AML-193 (cell line): ENCODE measurements at places on chromosomes 12 and 14.

DNA sequence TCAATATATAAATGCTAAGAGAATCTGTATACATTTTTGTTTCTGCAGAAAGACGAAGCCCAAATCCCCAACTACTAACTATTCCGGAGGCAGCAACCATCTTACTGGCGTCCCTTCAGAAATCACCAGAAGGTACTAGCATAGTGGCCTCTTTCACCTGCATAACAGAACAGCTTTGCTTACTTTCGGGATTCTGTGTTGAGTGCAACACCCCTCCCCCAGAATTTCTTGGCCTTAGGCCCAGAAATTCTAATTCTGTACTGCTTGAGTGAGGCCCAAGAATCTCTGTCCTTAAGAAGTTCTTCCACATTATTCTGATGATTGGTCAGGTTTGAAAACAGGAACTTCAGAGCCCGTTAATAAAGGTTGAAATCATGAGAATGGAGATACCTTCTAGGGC lies 2.9 kb downstream of the SPX start:
- no peak for DNase-seq

DNA sequence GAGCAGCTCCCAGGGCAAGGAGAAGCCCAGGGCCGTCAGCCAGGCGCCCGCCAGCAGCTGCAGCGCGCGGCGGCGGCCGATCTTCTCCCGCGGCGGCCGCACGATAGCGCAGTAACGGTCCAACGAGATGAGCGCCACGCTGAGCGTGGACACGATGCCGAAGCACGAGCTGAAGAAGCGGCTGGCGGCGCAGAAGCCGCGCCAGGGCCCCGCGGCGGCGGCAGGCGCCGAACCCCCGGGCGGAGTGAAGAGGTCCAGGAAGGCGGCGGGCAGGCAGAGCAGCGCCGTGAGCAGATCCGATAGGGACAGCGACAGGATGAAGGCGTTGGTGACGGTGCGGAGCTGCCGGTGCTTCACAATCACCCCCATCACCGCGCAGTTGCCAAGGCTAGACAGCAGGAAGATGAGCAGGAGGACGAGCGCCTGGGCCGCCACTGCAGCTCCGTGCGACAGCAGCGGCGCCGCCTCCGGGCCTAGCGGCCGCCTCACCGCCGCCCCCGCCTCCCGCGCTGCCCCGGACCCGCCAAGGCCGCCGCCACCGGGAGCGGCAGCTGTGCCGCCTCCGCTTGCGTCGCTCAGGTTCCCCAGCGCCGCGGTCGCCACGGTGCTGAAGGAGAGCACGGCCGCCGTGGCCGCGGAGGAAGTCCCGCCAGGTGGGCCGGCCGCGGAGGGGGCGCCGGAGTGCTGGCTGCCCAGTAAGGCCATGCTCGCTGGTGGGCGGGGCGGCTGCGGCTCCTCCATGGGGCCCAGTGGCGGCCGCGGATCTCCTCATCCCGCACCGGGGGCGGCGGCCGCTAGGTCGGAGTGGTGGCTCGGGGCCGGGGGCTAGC lies 479 bp downstream of the GPR135 start:
- no peak for DNase-seq

- DNase-seq = no peak
These were observed 54.7 kb upstream of the GTF2A1 start for GRCh38 chr14:81275305-81276072.

DNA sequence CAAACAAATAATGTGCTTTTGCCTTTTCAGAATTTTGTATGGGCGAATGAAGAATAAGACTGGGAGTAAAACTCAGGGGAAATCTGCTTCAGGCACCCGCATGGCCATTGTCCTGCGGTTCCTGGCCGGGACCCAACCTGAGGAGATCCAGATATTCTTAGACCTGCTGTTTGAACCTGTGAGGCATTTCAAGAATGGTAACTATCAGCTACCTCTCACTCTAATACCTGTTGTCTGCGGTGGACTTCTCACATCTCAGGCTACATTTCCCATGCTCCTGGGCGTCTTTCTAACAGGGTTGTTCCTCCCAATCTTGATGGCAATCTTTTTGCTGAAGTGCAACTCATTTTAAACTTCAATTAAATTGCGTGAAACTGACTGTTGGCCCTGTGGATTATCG lies 47.1 kb downstream of the UTP20 start:
- no peak for DNase-seq

DNA sequence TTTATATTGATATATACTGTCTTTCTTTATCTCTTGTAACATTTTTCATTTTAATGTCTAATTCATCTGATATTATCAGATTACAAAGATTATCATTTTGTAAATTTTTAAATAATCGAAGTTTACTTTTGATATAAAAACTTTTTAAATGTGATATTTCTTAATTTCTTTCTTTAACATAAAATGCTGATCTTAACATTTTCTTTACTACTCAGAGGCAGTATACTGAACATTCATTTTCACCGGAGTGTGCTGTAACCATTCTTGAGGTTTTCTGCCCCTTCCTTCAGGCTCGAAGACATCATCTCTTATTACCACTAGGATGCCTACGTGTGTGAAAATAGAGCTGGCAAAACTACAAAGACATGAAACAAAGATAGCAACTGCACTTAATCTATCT lies 186.9 kb downstream of the DIO2 start:
- DNase-seq = no peak

DNA sequence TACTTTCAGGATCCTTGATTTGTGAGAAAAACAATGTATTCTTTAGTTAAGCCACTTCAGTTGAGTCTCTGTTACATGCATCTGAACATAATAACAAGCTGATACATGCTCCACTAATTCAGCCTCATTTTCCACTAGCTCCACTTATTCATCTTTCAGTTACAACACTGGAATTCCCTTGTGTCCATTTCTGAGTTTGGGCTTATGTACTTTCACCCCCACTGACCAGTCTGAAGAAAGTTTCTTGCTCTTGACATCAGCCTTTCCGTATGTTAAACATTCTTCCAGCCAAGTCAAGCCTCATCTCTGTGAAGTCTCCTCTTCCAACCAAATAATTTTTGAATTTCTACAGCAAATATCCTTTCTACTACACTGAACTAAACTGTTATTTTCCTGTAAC lies 592.5 kb upstream of the NOVA1 start:
- no peak for DNase-seq

GRCh38 chr12:77591959-77592743 lies 238.5 kb upstream of the NAV3 start:
- no peak for DNase-seq

- DNase-seq = no peak
These were observed 244.4 kb downstream of the ZFP36L1 start for GRCh38 chr14:68548194-68549076.

GRCh38 chr14:90815572-90815821 lies 733 bp downstream of the TTC7B start:
- no peak for DNase-seq

GRCh38 chr14:105089746-105090492 lies 24.7 kb upstream of the GPR132 start:
- no peak for DNase-seq

DNA sequence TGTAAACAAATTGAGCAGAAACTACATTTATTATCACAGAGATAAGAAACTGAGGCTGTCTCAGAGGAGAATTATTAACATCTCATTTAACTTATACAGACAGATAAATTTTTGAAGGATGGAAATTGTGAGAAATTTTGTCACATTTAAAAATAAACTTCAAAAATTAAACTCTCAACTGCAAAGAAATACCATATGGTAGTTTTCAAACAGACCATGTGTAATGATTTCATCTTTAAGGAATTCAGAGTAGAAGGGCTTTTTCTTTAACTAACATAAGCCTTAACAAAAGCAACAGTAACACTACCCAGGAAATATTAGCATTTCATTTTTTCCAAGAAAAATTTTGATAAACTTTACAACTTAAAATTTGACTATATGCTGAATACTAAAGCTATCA lies 26.6 kb downstream of the NUP37 start:
- no peak for DNase-seq

DNA sequence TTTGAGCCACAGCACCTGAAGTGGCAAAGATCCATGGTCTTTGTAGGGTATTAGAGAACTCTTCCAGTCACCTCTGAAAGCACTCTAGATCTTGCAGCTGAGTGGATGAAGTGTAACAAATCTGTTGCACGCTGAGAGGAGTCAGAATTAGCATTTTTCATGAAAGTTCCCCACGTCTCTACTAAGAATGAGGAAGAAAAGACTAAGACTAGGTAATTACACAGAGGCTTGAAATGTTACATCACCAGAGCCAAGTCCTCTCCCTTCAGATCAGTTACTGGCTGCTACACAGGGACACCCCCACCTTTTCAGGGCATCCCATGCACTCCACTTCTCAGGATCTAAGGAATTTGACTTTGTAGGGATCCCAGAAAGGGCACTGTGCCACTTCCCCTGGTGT lies 98.6 kb upstream of the FKBP4 start:
- DNase-seq = peak; percentile 77

GRCh38 chr14:35140718-35141581 lies 18.6 kb downstream of the PRORP start:
- DNase-seq = peak; percentile 41

- no peak for DNase-seq
These were observed 318.5 kb downstream of the ALG10 start for GRCh38 chr12:34340534-34341361.

- no peak for DNase-seq
These were observed 11.5 kb upstream of the TBPL2 start for GRCh38 chr14:55451950-55452349.

DNA sequence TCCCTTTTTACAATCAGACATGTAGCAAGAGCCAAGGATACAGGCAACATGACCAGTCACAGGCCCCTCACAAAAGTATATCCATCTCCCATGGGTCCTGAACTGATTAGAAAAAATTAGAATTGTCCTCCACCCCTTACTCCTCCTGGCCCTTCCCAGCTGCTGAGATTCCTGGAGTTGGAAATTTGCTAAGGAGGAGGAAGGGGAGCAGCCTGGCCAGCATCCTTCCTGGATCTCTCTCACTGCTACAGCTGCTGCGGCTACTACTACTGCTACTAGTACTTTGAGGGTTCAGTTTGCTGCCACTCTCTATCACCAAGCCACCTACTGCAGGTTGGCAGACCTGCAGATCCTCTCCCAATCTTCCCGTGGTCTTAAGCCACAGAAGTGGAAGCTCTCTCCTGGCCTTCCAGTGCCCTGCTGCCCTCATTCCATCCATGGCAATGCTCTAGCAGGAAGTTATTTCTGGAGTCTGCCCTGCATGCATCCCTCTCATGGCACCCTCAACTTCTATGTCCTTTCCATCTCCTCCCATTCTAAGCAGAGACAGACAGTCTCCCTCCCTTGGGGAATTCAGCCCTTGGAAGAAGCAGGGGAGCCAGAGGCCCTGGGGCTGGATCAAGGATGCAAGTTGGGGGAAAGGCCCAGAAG lies 1.0 kb downstream of the ITGA7 start:
- DNase-seq = no peak

DNA sequence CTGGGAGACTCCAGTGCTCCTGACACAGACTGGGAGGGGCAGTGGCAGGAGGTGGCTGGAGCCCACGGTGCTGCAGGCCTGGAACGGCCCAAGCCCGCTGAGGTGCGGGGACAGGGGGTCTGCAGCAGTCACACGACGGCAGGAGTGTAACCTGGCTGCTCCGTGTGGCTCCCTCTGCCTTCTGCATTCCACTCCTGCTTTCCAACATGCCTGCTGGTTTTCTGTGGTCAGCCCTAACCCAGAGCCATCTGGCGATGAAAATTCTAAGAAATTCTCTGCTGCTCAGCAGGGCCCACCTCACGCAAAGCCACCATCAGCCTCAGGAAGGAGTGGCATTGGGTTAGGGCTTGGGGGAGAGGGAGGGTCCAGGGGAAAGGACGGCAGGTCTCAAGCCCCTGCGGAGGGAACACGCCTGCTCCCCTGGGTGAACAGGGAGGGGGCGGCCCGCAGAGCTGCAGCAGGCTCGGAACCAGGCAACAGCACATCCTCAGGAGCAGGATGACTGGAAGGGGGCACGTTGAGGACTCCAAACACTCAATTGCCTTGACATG lies 5.0 kb upstream of the FBRSL1 start:
- no peak for DNase-seq

DNA sequence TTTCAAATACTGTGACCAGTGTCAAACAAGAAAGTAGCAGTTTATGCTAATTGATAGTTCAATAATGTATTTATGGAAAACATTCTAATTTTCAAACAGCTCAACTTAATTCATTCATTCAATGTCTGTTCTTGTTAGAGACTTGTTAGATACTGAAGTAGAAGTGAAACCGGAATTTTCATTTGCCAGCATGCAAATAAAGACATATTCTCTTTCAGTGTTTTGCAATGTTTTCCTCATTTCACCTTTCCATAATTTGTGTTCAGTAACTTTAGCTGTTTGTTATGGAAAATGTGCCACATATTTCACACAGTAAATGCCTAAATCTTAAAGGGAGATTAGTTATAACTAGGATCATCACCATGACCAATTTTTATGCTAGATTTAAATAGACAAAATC lies 21.2 kb downstream of the TAS2R50 start:
- no peak for DNase-seq

DNA sequence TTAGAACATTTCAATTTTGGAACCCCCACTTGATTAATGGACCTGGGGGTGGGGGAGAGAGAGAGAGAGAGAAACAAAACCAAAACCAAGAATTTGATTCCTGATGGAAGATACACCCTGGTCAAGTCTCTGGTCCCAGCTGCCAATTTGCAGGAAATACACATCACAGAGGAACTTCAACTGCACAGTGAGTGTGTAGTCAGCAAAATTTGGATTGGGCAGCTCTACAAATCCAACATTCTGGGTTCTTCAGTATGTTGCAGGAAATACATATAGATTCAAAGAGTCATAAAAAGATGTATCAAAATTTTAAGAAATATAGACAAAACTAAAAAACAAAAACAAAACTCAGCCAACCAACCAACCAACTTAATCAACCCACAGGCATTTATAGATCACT lies 17.4 kb downstream of the DNAH10 start:
- no peak for DNase-seq

DNA sequence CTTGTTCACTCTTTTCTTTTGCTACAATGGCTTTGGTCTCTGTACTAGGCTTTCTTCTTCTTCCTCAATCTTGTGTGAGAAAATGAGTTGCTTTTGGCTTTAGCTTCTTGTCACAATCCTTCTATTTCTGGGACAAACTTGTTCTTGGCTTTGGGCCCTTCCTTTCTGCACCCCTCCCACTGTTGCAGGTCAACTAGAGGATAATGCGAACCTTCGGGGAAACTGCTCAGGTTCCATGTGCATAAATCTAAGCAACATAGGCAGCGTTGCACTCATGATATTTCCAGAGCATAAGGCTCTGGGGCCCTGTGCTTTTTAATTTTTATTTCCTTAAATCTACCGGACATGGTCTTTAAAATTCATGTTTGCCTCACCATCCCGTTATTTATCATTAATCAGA lies 89.8 kb upstream of the LRIG3 start:
- no peak for DNase-seq

GRCh38 chr14:106691601-106692291 lies 1165.4 kb downstream of the TMEM121 start:
- peak; percentile 10 for DNase-seq

- no peak for DNase-seq
These were observed 198.0 kb downstream of the CACNA1C start for GRCh38 chr12:2250797-2251196.

- DNase-seq = no peak
These were observed 861.3 kb upstream of the SEL1L start for GRCh38 chr14:82394916-82395315.

- DNase-seq = peak; percentile 21
These were observed 450 bp downstream of the DDN start for GRCh38 chr12:48998497-48999353.
